Forelimb muscle (tissue), 1 donor: ENCODE measurements at places on chromosomes 12 and 14.

DNA sequence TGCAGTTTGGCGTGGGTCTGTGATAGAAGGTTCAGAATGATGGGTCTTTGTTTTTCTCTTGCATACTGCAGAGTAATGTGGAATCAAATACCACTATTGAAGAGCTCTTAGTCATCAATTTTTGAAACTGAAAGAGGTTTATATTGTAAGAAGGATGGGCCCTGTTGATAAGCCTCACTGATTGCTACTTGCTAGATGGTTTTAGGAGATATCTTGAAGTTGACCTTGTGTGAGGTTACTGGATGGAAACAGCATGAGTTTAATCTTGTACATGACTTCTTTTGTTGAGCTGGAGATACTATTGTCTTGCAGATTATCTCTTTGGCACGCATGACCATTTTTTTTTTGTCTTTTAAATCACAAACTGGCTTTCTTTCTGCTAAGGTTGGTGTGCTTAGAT lies 13.8 kb downstream of the BICD1 start:
- DNase-seq: no peak

DNA sequence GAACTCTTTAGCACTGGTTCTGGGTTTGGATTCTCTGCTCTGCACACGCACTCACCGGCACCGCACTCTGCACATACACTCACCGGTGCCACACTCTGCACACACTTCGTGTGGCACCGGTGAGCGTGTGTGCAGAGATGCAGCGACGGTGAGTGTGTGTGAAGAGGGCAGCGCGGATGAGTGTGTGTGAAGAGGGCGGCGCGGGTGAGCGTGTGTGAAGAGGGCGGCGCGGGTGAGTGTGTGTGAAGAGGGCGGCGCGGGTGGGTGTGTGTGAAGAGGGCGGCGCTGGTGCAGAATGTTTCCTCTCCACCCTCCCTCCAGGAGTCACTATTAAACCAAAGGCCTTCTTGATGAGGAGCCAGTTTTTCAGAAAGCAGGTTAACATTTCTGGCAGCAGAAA lies 49.2 kb upstream of the MMP17 start:
- DNase-seq: no peak

DNA sequence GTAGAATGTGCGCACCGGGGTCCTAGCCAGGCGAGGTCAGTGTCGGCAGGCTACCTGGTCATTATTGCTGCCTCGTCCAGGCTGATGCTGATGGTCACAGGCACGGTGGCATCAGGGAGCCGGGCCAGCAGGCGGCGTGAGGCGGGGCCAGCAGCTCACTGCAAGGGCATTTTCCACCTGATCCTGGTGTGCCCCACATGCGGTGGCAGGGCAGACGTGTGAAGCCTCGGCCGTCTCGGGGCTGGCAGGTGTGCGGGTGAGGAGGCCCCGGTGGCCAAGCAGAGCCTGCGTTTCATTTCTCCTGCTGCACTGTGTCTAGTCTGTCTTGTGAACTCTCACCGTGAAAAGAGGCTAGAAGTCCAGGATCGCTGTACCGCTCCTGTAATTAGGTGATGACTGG lies 12.0 kb upstream of the AMN start:
- DNase-seq: no peak

- DNase-seq: no peak
Measured at GRCh38 chr12:127342861-127343260, 924.1 kb upstream of the TMEM132C start.

DNA sequence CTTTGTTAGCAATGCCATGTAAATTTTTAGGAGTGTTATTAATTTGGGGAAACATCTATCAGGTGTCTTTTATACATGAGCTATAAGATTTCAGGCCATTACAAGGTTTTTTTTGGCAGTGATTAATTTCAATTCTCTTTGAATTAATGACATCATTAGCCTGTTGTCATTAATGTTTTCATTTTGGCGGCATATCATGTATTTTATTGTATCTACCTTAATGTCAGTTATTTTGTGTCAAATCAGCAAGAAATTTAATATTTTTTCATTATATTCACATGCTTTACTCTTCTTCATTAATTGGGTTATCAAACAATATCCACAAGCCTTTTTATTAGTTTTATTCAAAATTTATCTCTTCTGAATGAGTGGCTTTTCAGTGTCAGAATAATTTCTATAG lies 153.0 kb upstream of the CAND1 start:
- no peak for DNase-seq

- no peak for DNase-seq
Measured at GRCh38 chr12:80849337-80849736, 88.4 kb downstream of the LIN7A start.

- DNase-seq: no peak
Measured at GRCh38 chr12:6768990-6769389, 2.8 kb downstream of the PTMS start.

- no peak for DNase-seq
Measured at GRCh38 chr14:68886109-68886434, 93.0 kb downstream of the ACTN1 start.

DNA sequence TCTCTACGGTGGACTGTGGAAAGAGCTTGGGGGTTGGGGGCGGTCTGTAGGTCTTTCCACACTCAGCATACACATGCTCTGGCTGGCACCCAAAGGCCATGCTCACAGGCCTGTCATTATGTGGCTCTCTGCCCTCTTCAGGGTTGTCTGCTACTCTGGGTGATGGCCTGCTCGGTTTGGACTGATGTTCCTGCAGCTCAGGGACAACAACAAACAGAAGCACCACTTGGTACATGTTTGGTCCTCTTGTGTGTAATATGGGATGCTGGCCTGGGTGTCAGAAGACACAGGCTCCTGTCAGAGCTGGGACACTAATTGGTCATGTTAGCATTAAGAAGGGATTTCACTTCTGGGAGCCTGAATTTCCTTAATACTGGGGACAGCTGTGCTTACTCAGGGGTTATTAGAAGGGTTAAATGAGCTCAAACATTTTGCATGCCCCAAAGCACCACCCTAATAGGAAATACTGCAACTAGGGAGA lies 32.7 kb upstream of the SELPLG start:
- DNase-seq: no peak

DNA sequence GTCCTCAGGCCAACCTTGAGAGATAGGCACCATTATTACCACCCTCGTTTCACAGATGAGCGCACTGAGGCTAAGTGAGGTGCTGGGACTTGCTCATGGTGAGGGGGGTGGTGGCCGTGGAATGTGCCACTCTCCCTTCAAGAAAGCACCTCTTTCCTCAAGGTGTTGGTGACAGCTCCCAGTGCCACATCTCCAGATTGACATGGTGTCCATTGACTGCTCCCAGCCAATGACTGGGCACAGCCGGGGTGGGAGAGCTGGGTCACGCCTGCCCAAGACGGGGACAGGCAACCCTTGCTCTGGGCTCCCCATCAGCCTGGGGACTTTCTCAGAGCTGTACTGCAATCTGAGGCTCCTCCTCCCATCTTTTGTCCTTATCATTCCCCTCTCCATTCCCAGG lies 21.0 kb upstream of the MYL2 start:
- DNase-seq: no peak

DNA sequence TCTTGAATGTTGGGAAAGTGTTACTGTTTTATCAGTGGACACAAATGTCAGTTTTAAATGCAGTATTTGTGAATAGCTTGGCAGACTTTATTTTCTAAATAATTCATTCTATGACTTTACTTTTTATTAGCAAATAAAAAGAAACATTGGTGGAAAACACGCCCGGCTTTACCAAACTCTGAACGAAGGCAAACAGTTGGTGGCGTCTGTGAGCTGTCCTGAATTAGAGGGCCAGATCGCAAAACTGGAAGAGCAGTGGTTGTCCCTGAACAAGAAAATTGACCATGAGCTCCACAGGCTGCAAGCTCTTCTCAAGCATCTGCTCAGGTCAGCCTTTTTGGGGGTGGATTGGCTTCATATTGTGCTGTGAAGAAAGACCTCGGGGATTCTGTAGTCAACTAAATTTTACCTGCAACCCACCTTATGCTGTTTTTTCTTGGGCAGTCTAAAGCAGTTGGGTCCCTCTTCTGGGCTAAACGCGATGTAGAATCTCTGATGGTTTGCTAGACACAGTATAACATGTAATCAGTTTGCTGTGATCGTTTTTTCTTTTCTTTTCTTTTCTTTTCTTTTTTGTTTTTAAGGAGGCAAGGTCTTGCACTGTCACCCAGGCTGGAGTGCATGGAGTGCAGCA lies 156.4 kb downstream of the ESR2 start:
- DNase-seq: no peak

DNA sequence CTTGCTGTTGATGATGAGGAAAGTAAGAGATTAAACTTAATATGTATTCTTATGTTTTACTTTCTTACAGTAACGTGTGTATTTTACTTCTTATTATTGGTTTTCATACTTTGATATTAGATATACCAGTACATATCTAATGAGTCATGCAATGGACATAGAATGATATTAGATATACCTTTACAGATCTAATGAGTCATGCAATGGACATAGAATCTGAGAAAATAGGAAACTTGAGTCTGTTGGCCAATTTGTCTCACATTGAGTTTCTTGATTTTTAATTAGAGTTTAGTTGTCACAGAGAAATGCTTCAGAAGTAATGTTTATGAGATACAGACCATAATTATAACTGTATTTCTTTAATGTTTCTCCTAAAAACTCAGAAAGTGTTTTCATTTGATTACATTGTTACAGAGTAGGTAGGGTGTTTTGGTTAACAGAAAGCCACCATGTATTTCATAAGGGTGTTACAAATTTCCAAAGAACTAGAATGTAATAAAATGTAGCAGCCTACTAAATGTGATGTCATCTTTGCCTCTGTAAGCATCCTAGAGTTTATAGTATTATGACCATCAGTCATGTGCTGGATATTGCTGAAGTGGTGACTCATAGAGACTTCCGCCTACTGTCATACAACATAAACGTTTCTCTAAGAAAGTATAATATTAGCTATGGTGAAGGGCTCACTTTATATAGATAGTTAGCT lies 3.0 kb downstream of the GAS2L3 start:
- DNase-seq: no peak

DNA sequence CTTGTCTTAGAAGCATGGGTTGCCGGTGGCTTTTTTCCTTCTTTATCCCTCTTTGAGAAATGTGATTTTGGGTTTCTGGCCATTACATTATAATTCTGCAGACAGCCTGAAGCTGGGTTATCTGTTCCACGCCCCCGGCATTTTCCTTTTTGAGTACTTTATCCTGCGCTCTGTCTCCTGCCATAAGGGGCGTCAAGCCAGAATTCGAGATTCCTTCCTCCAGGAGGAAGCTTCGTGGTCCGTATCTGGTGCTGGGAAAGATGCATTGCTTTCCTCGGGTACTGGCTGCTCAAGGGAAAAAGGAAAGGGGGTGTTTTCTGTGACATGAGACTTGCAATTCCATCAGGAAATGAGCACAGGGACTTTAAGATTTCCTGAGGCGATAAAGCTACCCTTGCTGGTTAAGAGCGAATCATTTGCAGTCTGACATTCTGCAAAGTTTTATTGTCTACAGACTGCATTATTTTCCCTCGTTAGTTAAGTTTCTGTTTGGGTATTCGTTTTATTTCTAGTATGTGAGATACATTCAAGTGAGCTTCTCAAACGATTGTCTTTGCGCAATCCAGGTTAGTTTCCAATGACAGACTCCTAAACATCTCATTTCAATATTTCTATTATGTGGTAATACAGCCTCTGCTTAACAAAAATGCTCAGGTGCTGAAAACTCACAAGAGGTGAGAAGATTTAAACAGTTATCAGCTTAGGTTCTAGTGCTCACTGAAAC lies 694 bp downstream of the AKAP5 start:
- no peak for DNase-seq
